Activated T-helper 17 cell treated with anti-CD3 and anti-CD28 coated beads, Interleukin-2, amount 50 U/mL, for 72 hours (primary cell): ENCODE measurements at places on chromosomes 13 and 19. TPM values are rescaled to one million over a fixed set of nuclear protein-coding genes. Genes with fewer than 3 reads are reported as not detected.

CBY2 gene
- not detected for total RNA-seq

- ATAC-seq, result peak; percentile 77
Measured at GRCh38 chr13:98484289-98485219, 92.4 kb downstream of the STK24 start.

DNA sequence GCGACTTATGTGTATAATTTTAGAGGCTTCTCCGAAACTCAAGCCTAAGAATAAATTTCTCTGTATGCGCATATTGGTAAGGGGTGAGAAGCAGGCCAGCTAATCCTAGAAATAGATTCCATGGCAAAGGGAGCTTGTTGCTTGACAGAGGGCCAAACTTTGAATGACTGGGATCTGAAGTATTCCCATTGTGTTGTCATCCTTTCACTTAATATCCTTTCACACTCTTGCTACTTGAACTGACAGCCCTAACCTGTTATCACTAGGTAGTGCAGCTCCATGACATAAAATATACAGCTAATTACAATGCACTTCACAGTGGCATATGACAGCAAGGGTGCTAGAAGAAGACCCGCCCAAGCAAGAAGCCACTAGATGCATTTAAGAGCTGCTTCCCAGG, 309.8 kb downstream of the OXGR1 start:
- ATAC-seq, result no peak

GRCh38 chr13:110424569-110425443, 117.7 kb downstream of the COL4A2 start:
- ATAC-seq, result no peak

DNA sequence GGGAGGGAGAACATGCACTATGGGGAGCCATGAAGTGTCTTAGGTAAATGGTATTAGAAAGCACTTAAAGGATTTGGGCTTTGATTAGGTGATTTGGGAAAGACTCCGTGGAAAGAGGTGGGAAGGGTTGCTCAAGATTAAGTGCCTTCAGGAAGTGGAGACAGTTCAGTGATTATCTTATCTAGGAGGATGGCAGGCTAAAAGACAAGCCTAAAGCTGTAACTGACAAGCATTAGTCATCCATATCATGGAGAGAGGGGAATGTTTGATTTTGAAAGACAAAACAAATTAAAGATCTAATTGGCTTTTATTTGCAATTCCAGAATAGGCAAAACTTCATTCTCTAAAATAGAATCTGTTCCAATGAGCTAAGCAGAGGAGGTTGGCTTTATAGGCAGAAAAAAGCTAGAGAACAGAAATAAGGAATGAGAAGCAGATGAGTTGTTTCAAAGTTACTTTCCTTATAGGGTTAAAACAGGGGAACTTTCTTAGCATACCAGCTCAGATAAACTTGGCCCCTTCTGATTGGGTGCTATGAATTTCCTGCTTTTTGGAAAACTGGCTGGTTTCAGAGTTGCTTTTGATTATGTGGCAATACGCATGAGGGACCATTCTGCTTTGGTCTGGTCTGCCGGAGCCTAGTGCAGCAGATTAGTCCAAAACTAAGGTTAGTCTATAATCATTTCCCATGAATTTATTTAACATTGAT, 1.8 kb upstream of the DIAPH3 start:
- no peak for ATAC-seq

GRCh38 chr19:4866595-4867424, 657 bp downstream of the PLIN3 start:
- ATAC-seq, result no peak

DNA sequence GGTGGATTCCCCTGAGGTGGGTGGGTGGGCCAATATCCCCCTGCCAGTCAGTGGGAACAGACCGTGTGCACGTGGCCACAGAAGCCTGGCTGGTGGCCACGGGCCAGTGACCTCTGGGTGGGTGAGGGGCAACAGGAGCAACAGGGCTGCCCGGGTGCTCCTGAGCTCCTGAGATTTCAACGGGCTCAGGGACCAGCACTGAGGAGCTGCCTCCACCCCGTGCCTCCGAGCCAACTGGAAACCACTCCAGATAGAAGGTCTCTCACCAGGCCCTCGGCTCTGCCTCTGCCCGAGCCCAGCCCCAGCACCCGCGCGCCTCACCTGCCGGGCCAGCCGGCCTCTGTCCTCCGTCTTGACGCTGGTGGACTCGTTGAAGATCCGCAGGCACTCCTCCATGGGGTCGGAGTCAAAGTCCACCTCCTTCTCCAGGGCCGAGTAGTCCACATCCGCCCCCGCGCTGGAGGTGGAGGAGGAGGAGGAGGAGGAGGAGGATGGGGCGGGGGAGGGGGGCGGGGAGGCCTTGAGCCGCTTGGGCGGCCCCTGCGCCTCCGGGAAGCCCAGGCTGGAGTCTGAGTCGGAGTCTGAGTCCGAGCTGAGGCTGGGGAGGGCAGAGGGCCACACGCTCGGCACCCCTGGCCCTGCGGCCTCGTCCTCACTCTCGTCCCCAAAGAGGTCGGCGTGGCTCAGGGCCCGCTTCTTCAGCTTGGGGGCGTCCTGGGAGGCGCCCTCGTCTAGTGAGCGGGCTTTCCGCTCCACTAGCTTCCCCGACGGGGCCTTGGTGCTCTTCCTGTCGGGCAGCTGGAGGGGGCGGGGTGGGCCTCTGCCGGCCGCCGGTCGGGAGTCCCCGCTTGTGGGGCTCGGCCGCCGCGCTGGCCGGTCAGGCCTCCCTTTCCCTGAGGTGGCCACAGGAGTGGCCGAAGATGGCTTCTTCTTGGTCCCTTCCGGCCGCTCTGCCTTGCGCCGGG, 14.8 kb upstream of the ATP8B3 start:
- peak; percentile 15 for ATAC-seq

GRCh38 chr19:4234862-4235201, 5.5 kb downstream of the EBI3 start:
- no peak for ATAC-seq

KLF12 gene
- total RNA-seq, result 14.3 TPM

C19orf81 gene
- total RNA-seq, result not detected

DNA sequence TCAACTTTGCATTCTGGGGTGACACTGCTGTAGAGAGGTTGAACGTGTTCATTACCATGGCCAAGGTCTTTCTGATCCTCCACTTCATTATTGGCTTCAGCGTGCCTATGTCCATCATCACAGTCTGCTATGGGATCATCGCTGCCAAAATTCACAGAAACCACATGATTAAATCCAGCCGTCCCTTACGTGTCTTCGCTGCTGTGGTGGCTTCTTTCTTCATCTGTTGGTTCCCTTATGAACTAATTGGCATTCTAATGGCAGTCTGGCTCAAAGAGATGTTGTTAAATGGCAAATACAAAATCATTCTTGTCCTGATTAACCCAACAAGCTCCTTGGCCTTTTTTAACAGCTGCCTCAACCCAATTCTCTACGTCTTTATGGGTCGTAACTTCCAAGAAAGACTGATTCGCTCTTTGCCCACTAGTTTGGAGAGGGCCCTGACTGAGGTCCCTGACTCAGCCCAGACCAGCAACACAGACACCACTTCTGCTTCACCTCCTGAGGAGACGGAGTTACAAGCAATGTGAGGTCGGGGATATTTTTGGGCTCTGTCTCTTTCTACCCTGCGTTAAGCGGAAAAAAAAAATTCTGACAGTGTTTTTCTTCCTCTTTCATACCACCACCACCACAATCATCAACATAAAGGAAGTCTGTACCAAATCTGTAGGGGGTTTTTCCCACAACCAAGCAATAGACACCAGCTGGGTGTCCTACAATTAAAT, 29.5 kb downstream of the FPR3 start:
- no peak for ATAC-seq

ZNF723 gene
- total RNA-seq, result not detected

NR2F6 gene
- 6.8 TPM for total RNA-seq

- ATAC-seq, result no peak
Measured at GRCh38 chr19:17757125-17757524, 5.8 kb downstream of the FCHO1 start.

DNA sequence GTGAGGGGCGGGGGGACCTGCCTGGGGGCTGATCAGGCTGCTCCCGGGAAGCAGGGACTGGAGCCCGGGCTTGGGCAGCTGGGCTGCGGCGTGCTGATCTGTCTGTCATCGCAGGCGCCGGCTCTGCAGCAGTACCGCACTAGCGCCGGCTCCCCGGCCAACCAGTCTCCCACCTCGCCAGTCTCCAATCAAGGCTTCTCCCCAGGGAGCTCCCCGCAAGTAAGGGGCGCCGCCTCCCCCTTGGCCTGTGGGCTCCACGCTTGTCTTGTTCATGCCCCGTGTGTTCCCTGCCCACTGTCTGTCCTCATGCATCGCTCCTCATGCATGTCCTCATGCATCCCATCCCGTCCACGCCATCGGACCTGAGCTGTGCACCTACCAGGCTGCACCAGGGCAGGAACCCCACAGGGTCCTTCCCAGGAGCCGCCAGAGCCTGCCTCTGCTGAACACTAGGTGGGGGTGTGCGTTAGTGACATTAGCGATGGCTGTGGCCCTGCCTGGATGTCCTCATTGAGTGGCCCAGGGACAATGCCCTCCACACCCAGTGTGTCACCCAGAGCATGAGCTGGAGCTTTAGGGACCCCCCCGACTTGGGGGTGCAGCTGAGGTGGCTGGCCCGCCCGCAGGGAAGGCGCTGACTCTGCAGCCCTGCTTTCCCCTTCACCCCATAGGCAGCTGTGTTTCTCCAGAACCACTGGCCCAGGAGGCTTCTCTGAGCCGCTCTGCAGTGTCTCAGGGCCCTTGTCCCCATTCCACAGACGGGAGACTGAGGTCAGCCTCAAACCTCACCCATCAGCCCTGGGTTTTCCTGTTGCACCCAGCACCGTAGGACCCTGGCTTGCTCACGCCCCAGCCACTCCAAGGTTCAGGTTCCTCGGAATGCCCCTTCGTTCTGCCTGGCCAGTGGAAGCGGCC, 19.5 kb downstream of the COMP start:
- ATAC-seq, result no peak

PBX4 gene
- total RNA-seq, result 101 TPM

DNA sequence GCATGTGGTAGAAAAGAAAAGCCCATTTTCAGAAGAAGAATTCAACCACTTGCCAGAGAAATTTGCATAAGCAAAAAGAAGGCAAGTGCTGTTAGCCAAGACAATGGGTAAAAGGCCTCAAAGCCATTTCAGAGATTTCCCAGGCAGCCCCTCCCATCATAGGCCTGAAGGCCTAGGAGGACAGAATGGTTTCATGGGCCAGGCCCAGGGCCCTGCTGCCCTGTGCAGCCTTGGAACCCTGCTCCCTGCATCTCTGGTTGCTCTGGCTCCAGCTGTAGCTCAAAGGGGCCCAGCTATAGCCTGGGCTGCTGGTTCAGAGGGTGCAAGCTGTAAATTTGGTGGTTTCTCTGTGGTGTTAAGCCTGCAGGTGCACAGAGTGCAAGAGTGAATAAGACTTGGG, 212.8 kb downstream of the EFNB2 start:
- ATAC-seq, result no peak

CRB3 gene
- not detected for total RNA-seq

GRCh38 chr19:40717880-40718773, 1.2 kb downstream of the ITPKC start:
- ATAC-seq, result no peak

KLK14 gene
- 0.26 TPM for total RNA-seq

LIN37 gene
- 20.1 TPM for total RNA-seq

GRCh38 chr19:15268192-15268927, 36.1 kb upstream of the EPHX3 start:
- ATAC-seq, result no peak

DNA sequence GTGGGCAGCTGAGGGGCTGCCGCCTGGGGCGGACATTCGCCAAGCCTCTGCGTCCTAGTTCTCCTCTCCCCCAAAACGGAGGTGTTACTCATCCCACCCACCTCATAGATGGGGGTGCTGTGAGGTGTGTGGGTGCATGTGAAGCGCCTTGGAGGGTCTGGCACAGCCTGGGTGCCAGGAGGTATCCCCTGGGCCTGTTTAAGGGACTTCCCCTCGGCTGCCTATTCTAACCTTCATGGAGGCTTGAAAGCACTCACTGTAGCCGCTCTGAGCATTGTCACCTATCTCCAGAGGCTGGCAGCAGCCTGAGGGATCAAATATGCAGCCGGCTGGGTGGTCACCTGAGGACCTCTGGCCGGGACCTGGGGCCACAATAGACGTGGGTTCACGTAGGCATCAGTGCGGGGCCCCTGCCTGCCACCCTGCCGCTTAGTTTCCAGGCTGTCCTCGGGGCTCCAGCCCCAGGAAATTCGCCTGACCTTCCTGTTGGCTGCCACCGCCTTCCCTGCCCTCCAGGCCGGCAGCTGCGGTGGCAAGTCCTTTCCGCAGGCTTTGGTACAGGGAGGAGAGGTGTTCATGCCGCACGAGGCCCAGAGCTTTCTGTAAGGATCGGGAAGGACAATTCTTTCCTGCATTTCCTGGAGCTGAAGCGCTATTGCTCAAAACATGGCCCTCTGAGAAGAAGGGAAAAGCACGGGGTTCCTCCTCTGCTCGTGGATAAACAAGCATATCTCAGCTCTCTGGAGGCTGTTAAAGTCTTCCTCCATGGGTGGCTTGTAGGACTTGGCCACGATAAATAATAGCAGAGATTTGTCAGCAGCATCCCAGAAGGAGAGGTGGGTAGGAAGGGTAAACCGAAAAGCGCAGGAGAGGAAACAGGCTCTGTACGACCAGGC, 4.6 kb downstream of the COL4A2 start:
- no peak for ATAC-seq

SHC2 gene
- not detected for total RNA-seq

KL gene
- total RNA-seq, result 0.08 TPM

STARD13 gene
- 2.3 TPM for total RNA-seq

DNA sequence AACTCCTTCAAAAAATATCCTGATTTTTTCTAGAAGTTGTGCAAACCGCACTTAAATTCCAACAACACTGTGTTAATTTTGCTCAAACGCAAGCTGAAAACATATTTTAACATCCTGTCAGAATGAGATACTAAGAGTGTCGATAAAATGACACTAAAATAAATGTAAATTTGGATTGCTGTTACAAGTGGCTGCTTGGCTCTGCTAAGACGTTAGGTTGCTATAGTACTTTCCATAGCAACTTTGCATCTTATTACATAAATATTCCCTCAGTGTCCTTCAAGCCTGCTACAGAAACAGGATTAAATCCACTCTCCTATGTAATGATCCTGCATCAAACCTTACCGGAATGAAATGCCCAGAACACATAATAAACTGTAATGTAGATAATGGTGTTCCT, 292.1 kb downstream of the DNAJC15 start:
- ATAC-seq, result no peak

ZNF865 gene
- 11.9 TPM for total RNA-seq

DNA sequence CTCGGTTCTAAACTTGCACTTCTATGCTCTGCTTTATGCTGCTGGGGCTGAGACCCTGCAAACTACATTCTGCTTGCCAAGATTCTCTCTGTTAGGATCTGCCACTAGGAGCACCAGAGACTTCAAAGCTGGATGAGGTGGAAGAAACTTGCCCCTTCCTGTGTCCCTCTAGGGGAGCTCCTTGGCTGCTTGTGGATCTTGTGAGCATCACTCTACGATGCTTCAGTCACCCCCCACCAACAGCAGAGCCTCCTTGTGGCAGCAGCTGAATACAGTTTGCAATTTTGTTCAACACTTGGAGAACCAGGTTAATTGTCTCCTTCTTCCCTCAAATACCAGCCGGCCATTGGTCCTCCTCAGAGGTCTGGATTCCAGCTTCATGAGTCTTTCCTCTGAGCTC, 310.6 kb downstream of the FGF14 start:
- ATAC-seq, result no peak

TRPC4 gene
- total RNA-seq, result not detected

ADM5 gene
- total RNA-seq, result 8.6 TPM

IGFL1 gene
- total RNA-seq, result not detected
